ENCODE measurements at places on chromosomes 4 and X.
A peak's percentile ranks its signal among the peaks of the same experiment; 100 is the strongest.

GRCh38 chrX:107168257-107168656 lies 38.0 kb downstream of the NUP62CL start:
- no peak for DNase-seq

DNA sequence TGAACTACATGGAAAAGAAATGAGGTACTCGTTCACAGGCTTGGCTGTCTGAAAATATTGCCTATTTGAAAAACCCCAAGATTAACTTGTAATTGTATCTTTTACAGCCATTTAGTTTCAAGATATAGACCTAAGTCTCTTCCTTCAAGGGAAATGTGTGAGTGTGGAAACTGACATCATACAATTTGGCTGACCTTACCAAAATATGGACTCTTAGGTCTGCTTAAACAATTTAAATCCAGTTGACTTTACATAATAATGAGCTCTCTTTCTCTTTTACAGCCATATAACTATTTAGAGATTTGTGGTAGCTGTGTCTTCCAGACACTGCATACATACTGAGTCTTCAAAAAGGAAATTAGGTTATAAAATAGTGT lies 186.9 kb downstream of the NR3C2 start:
- DNase-seq, result no peak

DNA sequence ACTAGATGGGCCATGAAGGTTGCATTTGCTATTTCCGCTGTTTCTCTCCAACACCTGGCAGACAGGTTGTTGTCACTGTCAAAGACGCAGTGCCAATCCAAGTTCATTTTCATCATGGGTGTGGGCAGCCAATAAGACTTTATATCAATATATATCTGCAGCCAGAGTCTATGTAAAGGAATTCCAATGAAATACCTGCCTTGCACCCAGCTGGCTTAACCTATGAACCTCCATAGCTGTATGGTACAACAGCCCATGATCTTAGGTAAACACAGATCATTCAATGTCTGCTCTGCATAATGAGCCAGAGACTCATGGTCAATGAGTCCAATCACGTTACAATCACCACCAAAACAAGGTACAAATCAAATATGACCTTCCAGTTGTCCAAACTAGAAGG lies 37.7 kb upstream of the ADGRA3 start:
- DNase-seq, result no peak

DNA sequence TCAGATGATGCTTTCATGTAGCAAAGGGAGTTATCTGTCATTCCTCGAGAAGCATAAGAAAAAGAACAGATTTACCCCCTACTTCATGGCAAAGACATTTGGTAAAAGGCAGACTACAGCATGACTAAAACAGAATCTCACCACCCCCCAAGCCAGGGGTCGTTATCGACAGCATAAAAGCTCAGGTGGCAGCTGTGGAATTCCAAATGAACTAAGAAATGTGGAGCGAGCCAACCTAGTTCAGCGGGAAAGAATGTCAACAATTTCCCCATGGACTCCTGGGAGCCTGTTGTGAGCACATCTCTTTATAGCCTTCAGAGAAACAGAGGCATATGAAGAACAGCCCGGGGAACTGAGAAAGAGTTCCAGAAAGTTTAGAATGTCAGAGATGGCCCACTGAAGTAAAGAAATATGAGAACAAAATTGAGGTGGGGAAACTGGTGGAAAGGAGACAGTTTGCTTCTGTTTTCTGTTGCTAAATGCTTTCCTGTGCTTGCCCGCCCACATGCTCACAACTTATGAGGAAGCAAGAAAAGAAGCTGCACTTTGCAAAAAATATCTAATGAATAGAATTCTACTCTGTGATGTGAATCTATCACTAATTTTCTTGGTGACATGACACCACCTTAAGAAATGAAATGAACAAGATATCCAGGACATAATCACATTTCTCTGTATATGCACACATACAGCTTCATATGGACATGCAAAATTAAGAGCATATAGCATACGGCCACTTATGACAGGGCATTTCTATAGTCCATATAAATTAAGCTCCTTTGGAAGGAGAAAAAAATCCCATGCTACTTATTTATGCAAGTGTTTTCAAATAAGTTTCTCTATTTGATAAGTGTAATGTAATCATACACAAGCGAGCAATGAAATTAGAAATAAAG lies 135.3 kb upstream of the MID1 start:
- peak; percentile 74 for DNase-seq

GRCh38 chrX:6053141-6053540 lies 175.5 kb downstream of the NLGN4X start:
- DNase-seq, result no peak

DNA sequence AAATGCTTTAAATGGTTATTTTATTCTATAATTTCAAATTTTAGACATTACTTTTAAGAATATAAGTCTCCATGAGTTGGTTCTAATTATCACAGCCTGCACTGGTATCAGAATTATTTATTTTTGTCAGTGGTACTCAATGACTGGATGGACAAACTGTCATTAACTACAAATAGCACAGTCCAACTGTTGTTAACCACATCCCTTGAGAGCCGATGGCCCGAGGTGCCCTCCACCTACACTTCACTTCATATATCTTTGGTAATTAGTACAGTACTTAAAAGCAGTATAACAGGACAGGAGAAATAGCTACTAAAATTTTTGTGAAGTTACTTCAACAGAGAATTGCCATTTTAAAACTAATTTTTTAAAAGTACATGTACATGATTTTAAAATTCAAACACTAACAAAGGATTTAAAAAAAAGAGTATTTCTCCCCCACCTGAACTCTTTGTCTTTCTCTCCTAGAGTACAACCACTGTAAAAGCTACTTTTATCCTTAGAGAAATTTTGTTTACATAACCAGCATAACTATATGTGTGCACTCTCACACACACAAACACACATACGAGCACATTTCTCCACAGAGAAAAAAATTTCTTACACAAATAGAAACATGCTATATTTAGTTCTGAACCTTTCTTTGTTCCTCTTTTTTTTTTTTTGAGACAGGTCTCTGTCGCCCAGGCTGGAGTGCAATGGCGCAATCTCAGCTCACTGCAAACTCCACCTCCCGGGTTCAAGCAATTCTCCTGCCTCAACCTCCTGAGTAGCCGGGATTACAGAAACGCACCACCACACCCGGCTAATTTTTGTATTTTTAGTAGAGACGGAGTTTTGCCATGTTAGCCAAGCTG lies 6.5 kb downstream of the TIFA start:
- DNase-seq, result no peak

DNA sequence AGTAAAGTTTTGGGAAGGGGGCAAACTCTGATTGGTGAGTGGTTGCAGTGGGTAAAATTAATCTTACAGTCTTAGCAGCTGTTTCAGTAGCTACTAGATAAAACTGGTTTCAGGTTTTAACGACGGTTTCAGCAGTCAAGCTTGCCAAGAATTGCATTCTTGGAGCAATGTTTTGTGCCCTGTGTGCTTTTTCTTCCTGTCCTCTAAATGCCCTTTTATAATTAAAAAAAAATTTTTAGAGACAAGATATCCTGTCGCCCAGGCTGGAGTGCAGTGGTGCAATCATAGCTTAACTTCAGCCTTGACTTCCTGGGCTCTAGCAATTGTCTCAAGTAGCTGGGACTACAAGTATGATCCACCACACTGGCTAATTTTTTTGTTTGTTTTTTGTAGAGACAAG lies 6.3 kb upstream of the PPEF2 start:
- peak; percentile 9 for DNase-seq

DNA sequence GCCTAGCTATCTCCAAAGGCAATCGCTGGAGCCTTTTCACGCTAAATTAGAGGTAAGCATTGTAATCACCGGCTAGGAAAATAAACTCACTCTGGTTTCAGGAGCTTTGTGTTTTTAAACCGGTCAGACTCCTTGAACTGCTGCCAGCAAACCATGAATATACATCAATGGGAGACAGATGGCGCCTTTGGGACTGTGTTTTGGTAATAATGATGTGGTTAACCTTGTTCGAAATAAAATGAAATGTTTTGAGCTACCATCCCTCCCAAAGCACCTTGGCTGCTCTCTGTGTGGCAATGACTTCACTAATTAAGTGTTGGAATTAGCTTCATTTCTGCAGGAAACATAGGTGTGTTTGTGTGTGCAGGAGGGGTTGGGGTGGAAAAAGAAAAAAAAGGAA lies 65.3 kb downstream of the CLNK start:
- no peak for DNase-seq

DNA sequence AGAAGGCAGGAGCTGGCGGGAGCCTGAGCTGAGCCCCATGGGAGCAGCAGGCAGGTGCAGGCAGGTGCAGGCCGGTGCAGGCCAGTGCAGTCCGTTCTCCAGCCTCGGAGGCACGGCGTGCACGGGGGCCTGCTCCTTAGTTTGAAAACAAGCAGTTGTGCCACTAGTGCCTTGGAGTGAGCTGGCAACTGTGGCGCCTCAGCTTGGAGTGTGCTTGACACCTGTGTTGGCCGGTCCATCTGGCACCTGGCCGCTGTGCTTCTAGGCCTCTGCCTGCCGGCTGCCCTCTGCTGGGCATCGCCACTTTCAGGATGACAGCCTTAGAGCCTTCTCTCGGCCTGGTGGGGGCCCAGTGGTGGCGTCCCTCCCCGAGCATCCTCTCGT lies 47.9 kb downstream of the RGS12 start:
- DNase-seq, result no peak

GRCh38 chr4:61389640-61390039 lies 189.5 kb downstream of the ADGRL3 start:
- no peak for DNase-seq

GRCh38 chr4:169103966-169104412 lies 93.9 kb upstream of the CBR4 start:
- DNase-seq, result no peak

- peak; percentile 46 for DNase-seq
These were observed 19.4 kb downstream of the TBC1D9 start for GRCh38 chr4:140736669-140737343.

GRCh38 chrX:130321550-130321949 lies 18.2 kb upstream of the SLC25A14 start:
- DNase-seq, result no peak

GRCh38 chr4:56132835-56133234 lies 184.1 kb downstream of the CEP135 start:
- DNase-seq, result no peak

- DNase-seq, result no peak
These were observed 8.8 kb upstream of the ENAM start for GRCh38 chr4:70619778-70620177.

DNA sequence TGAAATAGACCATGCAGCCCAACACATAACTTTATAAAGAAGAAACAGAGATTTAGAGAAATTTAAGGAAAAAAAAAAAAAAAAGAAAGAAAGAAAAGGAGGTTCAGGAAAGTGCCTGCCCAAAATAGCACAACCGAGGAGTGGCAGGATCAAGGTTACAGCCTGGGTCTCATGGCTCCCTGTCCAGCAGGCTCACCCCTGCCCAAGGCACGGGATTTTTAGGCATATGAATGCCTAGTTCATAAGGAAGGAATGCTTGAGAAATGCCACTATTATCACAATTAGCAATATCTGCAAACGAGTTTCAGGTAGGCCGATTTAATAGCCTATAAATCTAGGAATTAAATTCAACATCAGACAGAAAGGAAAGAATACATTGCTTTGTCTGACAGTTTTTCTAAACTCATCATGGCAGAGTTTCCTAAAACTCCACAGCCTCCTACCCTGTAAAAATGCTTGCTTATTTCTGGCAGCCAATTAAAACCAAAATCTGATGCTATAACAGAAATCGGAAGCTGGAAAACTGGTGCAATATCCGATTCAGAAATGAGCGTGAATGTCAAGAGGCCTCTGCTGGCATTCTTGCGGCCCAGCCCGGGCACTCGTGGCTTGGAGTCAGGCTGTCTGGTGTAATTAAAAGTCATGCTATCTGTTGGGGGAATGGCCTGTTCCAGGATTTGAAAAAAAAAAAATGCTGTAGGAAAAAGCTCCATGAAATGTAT lies 63.5 kb downstream of the GEMIN8 start:
- peak; percentile 7 for DNase-seq

- no peak for DNase-seq
These were observed 91.5 kb upstream of the GALNT7 start for GRCh38 chr4:173076903-173077634.

DNA sequence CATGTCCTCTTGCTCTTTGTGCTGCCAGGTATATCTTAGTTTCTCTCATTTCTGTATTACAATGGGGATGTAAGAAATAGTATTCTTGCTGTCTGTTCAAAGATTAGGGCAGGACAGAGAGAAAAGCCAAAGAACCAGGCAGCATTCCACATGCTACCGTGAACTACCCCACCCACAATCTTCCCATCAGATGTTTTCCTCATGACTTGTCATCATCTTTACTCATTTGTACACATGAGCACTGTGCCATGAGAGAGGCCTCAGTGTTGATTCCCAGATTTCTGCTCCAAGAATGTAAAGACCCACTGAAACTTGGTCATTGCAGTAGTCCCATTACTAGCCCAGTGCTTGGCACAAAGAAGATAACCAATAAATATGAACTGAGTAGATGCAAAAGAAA lies 354.6 kb upstream of the RASGEF1B start:
- DNase-seq, result no peak

DNA sequence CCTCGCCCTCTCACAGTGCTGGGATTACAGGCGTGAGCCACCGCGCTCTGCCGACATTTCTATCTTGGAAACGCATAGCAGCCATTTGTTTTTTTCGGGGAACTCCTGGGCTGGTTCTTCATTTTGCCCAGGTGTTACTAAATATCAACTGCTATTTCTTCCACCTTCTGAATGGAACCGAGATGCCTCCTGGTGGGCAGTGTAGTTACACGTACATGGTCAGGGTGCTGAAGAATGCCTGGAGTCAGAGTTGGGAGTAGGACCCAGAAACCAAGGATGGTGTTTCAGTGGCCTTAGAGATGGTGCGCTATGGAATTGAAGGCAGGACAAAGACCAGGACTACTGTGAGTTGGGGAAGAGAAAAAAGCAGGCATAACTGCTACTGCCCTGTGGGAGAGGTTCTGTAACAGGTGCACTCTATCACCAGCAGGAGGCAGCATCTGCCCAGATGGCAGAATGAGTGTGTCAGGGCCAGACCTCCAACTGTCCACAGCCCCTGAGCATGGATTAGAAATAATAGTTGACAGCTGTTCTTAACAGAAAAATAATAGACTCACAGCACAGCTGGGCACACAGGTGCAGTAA lies 81.7 kb downstream of the ZC4H2 start:
- peak; percentile 0 for DNase-seq

GRCh38 chr4:76308548-76308947 lies 2.0 kb downstream of the STBD1 start:
- DNase-seq, result peak; percentile 7

- DNase-seq, result peak; percentile 47
These were observed 939.8 kb downstream of the GLUD2 start for GRCh38 chrX:121987163-121987562.

DNA sequence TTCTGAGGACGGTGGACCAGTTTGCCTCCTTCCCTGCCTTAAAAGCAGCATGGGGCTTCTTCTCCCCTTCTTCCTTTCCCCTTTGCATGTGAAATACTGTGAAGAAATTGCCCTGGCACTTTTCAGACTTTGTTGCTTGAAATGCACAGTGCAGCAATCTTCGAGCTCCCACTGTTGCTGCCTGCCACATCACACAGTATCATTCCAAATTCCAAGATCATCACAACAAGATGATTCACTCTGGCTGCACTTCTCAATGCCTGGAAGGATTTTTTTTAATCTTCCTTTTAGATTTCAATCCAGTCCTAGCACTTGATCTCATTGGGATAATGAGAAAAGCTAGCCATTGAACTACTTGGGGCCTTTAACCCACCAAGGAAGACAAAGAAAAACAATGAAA lies 255.3 kb downstream of the RAPGEF2 start:
- DNase-seq, result peak; percentile 73

- DNase-seq, result no peak
These were observed 30.6 kb upstream of the LCORL start for GRCh38 chr4:18052158-18052557.

- DNase-seq, result no peak
These were observed 34.8 kb downstream of the PJA1 start for GRCh38 chrX:69130439-69130838.

- DNase-seq, result peak; percentile 67
These were observed at the start of gene PDLIM3 for GRCh38 chr4:185534866-185535611. TSS of gene PDLIM3 (minus strand) at chr4:185535507. CDS start at chr4:185535434, 73 bp downstream.

- peak; percentile 66 for DNase-seq
These were observed 2.4 kb upstream of the PCDH10 start for GRCh38 chr4:133146574-133147241.
